ENCODE measurements at places on chromosomes 1 and 21.

GRCh38 chr1:179831852-179832699 lies 45.5 kb downstream of the TOR1AIP2 start:
- no peak for DNase-seq

DNA sequence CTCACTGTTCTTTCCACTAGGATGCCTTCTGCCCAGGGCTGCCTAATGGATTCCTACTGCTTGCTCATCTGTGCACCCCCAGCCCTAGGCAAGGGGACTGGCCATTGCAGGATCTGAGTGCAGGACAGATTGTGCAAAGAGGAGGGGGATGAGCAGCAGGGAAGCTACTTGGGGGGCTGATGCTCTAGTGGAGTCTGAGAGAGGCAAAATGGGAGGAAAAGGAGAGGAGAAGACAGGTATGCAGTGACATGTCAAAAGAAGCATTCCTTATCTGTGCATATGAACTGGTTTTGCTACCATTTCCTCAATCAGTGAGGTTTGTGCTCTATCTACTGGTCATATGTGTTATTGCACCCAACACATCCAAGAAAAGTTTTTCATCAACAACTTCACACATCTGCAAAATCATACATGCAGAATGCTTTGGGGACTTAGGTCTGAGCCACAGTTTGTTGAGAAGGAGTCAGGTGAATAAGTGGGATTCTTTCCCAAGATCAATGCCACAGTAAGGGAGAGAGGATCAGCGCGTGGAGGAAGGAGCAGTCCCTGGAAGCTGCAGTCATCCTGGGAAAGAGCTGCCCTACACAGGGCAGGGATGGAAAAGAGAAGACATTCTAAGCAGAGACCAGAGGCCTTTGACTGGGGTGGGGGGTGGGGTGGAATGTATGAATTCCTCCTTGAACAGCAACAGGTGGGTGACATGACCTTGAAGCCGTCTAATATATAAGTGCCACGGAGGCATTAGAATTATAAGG lies 14.4 kb downstream of the SLC5A9 start:
- DNase-seq: peak; percentile 14

GRCh38 chr1:36436821-36437220 lies 13.4 kb downstream of the OSCP1 start:
- no peak for DNase-seq

DNA sequence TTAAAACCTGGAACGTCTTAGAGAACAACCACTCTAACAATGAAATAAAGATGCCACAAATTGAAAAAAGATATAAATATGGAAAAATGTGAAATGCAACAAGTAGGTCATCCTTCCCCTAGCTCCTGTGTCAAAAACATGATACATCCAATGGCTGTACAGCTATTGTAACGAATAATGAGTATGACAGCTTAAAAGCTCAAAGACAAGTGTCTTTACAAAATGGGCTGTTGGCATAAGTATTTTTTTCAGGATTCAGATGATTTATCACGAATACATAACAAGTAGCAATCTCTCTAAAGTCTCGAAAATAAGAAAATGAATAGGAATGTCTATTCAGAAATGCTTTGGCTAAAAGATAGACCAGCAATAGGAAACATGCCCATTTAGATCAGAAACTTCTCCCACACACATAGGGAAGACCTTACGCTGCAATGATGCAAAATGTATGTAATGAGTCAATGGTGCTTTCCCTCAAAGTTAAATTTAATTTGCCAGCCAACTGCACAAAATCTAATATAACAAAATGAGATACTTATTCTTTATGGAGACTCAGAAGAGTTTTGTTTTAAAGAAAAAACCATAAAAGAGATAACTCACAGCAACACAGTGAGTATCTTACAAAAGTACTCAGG lies 8.3 kb downstream of the TGFBR3 start:
- peak; percentile 18 for DNase-seq

Data from fibroblast of skin of right quadriceps (primary cell).